Mesenteric fat pad (tissue), 1 donor: ENCODE measurements at places on chromosomes 6 and 20. TPM values are rescaled to one million over a fixed set of nuclear protein-coding genes. Genes with fewer than 3 reads are reported as not detected.

The SYCP2 gene
- 2.2 TPM for total RNA-seq

The KIF16B gene
- 19.7 TPM for total RNA-seq

The PLAGL2 gene
- total RNA-seq = 8.3 TPM

The HACE1 gene
- 12.1 TPM for total RNA-seq

The C6orf163 gene
- 3.1 TPM for total RNA-seq

The C6orf132 gene
- total RNA-seq = 1.3 TPM

The PHF20 gene
- 59.8 TPM for total RNA-seq

The RAET1L gene
- not detected for total RNA-seq

The HCRTR2 gene
- total RNA-seq = not detected

DNA sequence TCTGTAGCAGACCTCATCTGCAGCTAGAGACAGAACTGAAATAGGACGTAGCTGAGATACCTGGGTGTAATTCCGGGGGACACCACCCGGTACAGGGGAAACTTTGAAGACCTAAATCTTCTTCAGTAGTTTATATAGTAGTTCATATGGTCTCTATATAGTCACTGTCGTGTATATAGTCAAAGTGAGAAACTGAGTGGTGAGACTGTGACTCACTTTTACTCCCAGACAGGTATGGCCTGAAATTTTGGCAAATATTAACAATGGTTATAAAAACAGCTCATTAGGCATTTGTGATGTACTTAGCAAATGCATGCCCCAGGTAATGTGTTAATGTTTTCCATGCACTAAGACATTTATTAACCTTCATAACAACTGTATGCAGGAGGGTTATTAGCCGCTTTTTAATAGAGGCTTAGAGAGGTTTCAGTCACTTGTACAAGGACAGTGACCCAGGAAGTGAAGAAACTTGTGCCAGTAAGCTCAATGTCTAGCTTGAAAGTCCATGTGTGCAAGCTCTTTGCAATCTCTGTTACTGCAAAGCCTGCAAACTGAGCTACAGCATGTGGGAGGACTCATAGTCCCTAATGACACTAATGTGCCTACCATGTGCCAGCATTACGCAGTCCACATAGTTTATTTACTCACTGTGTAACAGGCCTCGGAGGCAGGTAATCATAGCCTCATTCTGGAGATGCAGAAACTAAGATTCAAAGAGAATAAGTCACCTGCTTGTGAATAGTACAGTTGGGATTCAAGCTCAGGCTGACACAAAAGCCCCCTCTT, 165.4 kb upstream of the CHD6 start:
- DNase-seq = no peak

GRCh38 chr6:53090576-53090975, 25.4 kb downstream of the FBXO9 start:
- DNase-seq = no peak

GRCh38 chr6:132736239-132736638, 21.5 kb downstream of the VNN2 start:
- no peak for DNase-seq

- no peak for DNase-seq
These were observed 73.8 kb downstream of the HUS1B start for GRCh38 chr6:583116-583515.

DNA sequence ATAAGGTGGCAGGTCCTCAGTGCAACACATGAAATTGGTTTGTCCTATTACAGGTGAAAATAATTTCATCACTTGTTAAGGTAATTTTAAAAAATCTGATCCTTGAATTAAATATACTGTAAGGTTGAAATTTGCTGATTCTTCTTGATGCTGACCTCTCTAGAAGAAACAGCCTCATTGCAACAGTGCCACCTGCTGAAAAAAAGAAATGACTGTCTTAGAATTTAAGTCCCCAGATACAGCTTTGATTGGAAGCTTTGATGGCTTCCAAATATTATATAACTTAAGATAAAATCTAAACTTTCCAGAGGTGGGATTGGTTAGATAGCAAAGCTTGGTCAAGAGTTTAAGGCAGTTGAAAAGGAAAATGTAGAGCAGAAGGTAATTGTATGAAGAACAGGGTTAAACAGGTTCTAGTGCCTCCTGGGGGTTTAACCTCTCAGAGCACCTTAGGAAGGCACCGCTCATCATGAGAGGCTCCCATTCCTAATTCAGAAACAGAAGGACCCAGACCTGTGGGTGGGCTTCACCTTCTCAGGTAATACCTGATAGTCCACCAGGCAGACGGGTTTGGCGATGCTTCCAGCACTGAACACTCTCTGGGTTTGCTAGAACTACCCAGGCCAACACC, 401.0 kb downstream of the PAX1 start:
- DNase-seq = no peak

- DNase-seq = peak; percentile 97
These were observed 154.8 kb downstream of the BCAS1 start for GRCh38 chr20:53915446-53916172.

GRCh38 chr6:165662041-165662748, 846 bp downstream of the PDE10A start:
- DNase-seq = no peak

DNA sequence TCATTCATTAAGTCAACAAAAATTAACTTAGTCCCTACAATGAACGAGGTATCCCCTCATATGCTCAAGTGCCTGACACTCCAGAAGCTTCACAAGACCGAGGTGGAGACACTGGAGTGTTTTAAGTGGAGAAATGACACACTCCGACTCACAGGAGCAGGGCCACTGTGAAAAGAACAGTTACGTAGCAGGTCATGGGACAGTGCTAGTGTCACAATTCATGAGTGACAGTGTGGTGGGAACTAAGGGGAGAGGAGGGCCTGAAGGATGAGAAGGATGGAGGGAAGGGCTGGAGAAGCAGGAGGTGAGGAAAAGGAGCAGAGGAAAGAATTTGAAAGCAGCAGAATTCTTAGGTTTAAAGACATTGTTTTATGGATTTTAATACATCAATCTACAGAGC, 1.3 kb upstream of the HLA-A start:
- DNase-seq = no peak

- DNase-seq = no peak
These were observed 60.9 kb upstream of the SMIM8 start for GRCh38 chr6:87261534-87261933.

DNA sequence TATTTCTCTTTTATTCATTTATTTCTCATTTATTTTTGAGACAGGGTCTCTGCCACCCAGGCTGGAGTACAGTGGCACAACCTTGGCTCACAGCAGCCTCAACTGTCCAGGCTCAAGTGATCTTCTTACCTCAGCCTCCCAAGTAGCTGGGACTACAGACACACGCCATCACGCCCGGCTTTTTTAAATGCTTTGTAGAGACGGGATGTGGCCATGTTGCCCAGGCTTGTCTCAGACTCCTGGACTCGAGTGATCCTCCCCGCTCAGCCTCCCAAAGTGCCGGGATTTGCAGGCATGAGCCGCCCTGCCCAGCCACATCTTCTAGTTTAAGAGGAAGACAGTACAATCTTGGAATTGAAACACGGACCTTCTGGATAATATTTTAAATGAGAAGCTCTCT, 21.6 kb upstream of the FOXF2 start:
- no peak for DNase-seq

DNA sequence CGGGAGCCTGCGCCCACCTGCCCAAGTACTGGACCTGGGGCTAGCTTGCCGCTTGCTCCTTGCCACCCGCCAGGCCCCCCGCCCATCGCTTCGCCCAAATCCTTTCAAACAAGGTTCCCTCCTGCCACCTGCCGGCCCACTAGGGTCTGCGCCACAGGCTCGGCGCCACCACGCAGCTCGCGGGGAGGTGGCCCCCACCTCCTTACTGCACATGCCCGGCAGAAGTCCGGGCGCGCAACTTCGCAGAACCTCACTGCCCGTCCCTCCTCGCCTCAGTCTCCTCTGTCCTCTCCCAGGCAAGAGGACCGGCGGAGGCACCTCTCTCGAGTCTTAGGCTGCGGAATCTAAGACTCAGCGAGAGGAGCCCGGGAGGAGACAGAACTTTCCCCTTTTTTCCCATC, 11.2 kb downstream of the GNAS-AS1 start:
- DNase-seq = no peak

DNA sequence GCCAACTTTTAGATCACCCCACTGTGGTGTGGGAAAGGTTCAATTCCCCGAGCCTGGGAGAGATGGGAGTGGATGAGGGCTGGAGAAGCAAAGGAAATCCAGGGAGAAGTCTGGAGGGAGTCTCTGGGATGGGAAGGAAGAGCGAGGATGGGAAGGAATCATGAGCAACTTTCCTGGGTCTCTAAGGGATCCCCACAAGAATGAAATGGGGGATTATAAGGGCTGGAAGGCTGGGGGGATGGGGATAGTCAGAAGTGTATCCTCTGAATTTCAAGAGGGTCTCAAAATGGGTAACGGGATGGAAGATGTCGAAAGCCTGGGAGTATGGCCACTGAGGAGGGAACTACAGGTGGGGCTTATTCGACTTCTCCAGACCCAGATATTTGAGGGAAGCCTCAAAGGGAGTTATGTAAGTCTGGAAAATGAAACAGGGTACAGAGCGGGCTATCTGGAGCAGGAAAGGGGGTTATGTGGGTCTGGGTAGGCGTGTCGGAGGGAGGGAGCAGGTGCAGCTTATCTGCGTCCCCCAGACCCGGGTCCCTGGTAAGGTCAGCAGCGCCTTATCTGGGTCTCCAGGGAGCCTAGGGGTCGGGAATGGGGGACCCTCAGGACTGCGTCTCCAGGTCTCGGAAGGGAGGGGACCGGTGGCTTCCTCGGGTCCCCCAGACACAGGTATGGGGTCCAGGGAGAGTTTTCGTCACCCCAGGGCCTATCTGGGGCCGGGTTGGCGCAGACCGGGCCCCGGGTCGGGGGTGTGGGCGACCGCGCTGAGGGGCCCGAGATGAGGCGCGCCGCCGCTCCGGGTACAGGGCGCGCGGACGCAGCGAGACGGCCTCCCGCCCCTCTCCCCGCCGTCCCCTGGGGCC, 550 bp downstream of the PLAGL2 start:
- DNase-seq = no peak

- no peak for DNase-seq
These were observed 120.8 kb downstream of the BACH2 start for GRCh38 chr6:90175627-90176538.

- no peak for DNase-seq
These were observed 128.2 kb downstream of the CRYBG1 start for GRCh38 chr6:106488494-106489370.

DNA sequence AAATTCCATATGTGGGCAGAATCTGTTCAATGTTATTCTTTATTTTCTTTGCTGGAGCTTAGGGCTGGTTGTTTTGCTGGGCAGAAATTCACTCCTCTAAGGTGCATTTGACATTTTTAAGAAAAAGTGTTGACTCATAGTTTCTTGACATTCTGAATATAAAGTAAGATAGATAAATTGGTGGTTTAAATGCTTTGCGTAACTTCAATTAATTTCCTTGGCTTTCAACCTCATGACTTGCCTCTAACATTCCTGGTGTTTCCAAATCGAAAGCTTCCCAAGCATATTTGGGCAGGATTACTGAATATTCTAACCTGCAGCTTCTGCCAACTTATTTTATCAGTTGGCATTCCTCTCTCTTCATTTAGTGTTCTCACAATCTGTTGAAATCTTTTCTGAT, 718.7 kb upstream of the ADGRB3 start:
- no peak for DNase-seq

- DNase-seq = no peak
These were observed 77.1 kb upstream of the FRMD1 start for GRCh38 chr6:168155821-168156741.

DNA sequence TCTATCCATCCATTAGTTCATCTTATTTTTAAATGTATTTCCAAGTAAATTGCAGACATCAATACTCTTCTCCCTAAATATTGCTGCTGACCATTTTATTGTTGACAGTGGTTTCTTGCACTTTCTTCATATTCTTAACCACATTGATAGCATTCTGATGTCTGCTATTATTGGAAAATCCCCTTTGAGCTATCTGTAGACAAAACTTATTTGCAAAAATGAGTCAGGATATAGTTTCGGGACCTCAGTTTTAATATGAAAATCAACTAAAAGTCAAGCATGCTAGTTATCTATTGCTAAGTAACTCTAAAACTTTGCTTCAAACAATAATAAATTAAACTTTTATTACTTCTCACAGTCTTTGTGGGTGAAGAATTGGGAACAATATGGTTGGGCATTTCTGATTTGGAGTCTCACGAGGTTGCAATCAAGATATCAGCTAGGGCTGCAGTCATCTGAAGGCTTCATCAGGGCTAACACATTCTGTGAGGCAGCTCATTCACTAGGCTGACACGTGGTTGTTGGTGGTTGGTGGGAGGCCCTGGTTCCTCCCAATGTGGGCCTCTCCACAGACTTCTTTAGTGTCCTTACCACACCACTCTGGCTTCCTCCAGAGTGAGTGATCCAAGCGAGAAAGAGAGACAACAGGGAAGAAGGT, 32.7 kb downstream of the CD109 start:
- no peak for DNase-seq

GRCh38 chr20:36847710-36848040, 28.3 kb upstream of the TLDC2 start:
- DNase-seq = no peak

- no peak for DNase-seq
These were observed 300.3 kb downstream of the LAMA2 start for GRCh38 chr6:129183187-129183591.

DNA sequence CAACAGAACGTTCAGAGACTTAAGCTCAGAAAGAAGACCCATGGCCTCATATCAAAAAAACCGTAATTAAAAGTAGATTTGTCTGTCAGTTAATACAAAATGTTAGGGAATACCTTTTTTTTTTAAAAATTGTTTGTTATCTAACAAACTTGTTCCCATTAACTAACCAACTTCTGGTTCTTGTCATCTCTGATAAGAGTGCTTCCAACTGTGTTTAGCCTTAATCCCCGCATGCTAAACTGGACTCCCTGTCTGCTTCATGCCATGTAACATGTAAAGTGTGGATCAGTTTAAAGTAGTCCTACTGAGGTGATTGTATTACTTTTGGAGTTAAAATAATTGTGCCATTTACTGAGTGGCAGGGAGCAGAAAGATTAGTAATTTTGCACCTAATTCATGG, 6.3 kb downstream of the JARID2 start:
- DNase-seq = no peak

GRCh38 chr6:33248643-33248931, 23.1 kb downstream of the VPS52 start:
- peak; percentile 89 for DNase-seq

- no peak for DNase-seq
These were observed 45.6 kb downstream of the CENPW start for GRCh38 chr6:126385536-126385935.

GRCh38 chr20:44736170-44737021, 9.3 kb upstream of the KCNK15 start:
- DNase-seq = no peak

- no peak for DNase-seq
These were observed 400.9 kb downstream of the TAF4 start for GRCh38 chr20:61664556-61665320.

- DNase-seq = no peak
These were observed 103.9 kb downstream of the EPM2A start for GRCh38 chr6:145631374-145631773.

DNA sequence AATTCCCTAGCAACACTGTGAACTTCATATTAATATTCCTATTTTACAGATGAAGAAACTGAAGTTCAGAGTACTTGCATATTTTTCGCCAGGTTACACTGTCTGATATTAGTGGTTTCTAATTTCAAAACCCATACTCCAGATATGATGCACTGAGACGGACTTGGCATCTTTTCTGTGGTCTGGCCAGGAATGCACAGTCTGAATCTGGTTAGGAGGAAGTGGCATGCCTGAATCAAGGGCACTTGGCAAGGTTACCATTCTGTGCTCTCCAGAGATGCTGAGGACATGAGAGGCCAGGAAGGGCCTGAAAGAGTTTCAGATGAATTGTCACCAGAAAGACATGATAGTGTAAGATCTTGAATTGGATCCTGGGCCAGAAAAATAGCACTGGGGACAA, 150.1 kb downstream of the HAO1 start:
- no peak for DNase-seq
